ENCODE measurements at places on chromosomes 5 and 9.

DNA sequence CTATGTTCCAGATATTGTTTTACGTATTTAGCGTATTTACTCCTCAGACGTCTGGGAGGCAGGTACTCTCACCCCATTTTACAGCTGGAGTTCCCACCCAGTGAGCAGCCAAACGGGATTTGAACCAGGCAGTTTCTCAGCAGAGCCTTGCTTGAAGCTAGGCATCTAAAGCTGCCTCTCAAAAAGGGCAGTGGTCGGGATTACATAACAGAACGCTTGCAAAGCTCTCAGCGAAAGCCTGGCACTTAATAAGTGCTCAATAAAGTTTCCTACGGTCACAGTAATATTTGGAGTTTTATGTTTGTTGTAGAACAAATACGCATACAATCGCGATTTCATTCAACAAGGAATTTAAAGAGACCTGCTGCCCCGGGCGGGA lies 286 bp upstream of the BSPRY start:
- DNase-seq = no peak

DNA sequence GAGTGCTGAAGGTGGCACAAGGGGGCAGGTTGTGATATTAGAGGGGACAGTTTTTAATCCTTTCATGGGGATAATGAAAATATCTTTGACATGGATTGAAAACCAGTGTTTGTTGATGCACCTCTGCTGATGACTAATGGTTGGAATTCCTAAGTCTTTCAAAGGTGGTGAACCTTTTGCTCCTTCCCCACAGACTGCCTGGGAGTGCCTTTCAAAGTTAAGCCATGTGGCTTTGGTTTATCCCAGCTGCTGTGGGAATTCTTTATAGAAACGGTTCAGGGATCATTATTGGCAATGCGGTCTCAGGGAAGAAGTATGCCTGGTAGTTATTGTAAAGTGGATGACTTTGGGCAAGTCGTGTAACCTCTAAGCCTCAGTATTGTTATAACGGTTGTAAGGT lies 45.7 kb downstream of the PIP5K1B start:
- no peak for DNase-seq

- no peak for DNase-seq
These were observed 298.3 kb upstream of the TNC start for GRCh38 chr9:115416299-115416698.

DNA sequence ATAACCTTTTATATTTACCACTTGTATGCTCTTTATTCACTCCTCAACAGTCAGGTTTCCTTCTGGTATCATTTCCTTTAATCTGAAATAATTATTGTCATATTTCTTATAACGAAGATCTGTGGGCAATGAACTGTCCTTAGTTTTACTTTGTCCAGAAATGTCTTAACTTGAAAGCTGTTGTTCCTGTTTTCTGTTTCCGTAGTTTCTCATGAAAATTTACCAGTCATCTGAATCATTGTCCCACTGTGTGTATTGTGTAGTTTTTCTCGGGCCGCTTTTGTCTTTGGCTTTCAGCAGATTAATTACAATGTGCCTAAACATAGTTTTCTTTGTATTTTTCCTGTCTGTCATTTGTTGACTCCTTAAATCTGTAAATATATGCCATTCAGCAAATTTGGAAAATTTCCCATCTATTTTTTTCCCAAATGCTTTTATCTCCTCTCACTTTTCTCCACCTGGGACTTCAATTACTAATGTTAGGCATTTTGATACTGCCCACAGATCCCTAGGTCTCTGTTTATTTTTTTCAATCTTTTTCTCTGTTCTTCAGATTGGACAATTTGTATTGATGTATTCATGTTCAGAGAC lies 74.9 kb downstream of the PDE8B start:
- DNase-seq = no peak

- no peak for DNase-seq
These were observed 205.2 kb upstream of the MAP3K1 start for GRCh38 chr5:56610093-56610698.

GRCh38 chr5:145362266-145362665 lies 472.9 kb downstream of the PRELID2 start:
- no peak for DNase-seq

- no peak for DNase-seq
These were observed 234.4 kb upstream of the DAPK1 start for GRCh38 chr9:87263291-87263690.

DNA sequence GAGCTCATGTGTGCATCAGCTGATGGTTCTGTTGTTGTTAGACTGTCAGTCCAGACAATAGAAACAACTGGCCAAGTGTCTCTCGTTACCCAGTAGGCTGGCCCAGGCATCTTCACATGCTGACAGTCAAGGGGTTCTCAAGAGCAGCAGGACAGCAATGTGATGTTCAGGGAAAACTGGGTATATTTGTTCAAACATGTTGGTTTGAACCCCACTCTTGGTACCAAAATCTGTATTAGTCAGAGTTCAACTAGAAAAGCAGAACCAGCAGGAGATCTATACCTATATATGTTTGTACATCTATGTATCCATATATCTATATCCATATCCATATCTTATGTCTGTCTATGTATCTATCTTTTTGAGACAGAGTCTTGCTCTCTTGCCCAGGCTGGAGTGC lies 108.1 kb downstream of the LRRC70 start:
- no peak for DNase-seq

DNA sequence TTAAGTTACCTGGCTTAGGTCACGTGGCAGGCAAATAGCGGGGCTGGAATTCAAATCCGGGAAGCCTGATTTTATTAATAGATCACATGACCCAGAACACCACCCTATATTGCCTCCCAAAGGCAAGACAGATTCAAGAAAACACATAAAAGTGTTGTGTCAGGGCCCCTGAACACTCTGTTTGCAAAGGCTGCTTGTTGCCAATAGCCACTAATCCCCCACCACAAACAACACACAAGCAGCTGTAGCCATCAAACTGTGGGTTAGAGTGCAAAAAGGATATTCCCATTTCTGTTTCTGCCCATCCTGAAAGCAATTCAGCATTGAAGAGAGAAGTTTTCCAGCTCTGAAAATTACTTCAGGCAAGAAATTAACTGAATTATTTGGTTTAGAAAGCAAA lies 358.9 kb upstream of the RFX3 start:
- DNase-seq = no peak

DNA sequence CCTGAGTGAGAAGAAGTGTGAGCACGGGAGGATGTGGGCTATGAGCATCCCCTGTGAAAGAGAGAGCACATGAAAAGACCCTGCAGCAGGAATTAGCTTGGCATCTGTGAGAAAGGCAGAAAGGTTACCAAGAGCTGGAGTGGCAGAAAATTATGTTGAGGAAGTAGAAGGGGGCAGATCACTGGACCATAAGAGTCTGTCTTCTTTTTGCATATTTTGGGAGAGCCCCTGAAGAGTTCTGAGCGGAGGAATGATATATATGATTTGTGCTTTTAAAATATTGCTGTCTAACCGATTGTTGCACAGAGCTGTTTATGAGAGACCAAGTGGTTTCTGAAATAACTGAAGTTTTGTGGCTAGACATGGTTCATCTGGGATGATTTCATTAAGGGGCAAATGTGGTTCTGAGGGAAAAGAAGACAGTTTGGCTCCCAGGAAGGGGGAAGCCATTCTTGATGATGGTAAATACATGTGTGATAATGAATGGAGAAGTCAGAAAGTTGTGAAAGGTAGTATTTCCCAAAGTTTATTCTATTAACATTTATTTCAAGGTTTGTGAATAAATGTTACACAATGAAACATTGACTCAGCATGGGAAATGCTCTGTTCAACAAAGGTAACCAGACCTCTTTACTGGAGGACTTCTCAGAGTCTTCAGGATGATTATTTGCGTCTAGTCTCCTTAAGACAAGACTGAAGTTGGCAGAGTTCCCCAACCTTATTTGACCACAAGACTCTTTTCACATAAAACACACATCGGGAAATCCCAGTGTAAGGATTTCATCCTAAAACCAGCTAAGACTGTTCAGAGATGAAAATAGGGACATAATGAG lies 31.5 kb upstream of the ADRB2 start:
- no peak for DNase-seq

DNA sequence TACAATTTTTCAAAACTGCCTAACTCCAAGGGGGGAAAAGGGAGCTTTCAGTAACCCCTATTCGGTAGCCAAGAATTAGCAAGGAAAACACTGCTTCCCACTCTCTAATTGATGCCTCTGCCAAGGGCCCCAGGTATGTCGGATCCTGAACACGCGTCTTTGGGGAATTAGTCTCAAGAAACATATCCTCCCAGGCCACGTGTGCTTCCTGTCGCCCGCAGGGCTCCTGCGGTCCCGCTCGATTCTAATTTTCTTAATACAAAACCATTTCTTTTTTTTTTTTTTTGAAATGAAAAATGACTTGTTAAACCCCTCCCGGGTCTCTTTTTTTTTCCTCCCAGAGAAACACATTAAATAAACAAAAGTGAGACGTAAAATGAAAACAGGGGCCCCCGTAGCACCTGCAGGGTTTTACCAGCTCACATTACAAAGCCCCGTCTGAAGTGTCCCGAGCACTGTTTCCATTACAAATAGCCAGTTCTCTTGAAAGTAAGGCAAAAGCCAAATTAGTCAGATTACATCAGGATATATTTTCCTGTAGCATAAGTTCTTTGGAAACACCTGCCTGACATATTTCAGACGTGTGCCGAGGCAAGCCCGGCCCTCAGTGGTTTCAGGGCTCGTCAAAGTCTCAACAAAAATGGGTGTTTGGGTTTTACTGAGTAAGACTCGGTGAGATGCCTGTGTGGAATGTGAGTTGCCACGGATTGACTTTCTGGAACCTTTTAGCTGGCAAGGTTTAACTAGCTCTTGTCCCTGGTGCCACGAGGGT lies 21.5 kb downstream of the SMIM23 start:
- DNase-seq = no peak

GRCh38 chr9:83986765-83987401 lies 6.3 kb downstream of the RMI1 start:
- DNase-seq = no peak

Data from stimulated activated CD4-positive, alpha-beta T cell treated with anti-CD3 and anti-CD28 coated beads, Interleukin-12 subunit alpha, Interleukin-12 subunit beta, amount 100 ng/mL, for 24 hours (primary cell).